ENCODE measurements at places on chromosomes 4 and X. TPM values are rescaled to one million over a fixed set of nuclear protein-coding genes. Genes with fewer than 3 reads are reported as not detected.

Gene SHOX
- 0.18 TPM for total RNA-seq

Gene CXXC4
- total RNA-seq = 14.8 TPM

Gene SMIM31
- total RNA-seq = not detected

Gene NALF2
- total RNA-seq = 3.6 TPM

Gene PROM1
- total RNA-seq = 21.6 TPM

Gene CT45A8
- not detected for total RNA-seq

Gene PTCHD1
- 10.6 TPM for total RNA-seq

Gene ATP1B4
- total RNA-seq = not detected

Gene ARAP2
- 45.3 TPM for total RNA-seq

Gene AFP
- total RNA-seq = 0.36 TPM

Gene SUPT20HL1
- not detected for total RNA-seq

Gene PPP1R2C
- not detected for total RNA-seq

Gene KIF4A
- total RNA-seq = 5.7 TPM

Gene SPANXA2
- total RNA-seq = not detected

Gene AKAP4
- total RNA-seq = not detected

Gene PDE5A
- total RNA-seq = 48.7 TPM

Gene KLB
- 0.27 TPM for total RNA-seq

Gene DCX
- 216 TPM for total RNA-seq

Gene RPL34
- 542 TPM for total RNA-seq

Gene PAGE1
- not detected for total RNA-seq

Gene GPC3
- 13.8 TPM for total RNA-seq

Gene EREG
- 1.8 TPM for total RNA-seq

Gene AMTN
- not detected for total RNA-seq

Gene SPATA4
- total RNA-seq = 0.09 TPM

Gene HTN1
- total RNA-seq = not detected

Measured in cerebellum (tissue), 4 donors.